Vagina (tissue), 2 donors: ENCODE measurements at places on chromosomes 1 and 21. TPM values are rescaled to one million over a fixed set of nuclear protein-coding genes. Genes with fewer than 3 reads are reported as not detected.
A peak's percentile ranks its signal among the peaks of the same experiment; 100 is the strongest.

DNA sequence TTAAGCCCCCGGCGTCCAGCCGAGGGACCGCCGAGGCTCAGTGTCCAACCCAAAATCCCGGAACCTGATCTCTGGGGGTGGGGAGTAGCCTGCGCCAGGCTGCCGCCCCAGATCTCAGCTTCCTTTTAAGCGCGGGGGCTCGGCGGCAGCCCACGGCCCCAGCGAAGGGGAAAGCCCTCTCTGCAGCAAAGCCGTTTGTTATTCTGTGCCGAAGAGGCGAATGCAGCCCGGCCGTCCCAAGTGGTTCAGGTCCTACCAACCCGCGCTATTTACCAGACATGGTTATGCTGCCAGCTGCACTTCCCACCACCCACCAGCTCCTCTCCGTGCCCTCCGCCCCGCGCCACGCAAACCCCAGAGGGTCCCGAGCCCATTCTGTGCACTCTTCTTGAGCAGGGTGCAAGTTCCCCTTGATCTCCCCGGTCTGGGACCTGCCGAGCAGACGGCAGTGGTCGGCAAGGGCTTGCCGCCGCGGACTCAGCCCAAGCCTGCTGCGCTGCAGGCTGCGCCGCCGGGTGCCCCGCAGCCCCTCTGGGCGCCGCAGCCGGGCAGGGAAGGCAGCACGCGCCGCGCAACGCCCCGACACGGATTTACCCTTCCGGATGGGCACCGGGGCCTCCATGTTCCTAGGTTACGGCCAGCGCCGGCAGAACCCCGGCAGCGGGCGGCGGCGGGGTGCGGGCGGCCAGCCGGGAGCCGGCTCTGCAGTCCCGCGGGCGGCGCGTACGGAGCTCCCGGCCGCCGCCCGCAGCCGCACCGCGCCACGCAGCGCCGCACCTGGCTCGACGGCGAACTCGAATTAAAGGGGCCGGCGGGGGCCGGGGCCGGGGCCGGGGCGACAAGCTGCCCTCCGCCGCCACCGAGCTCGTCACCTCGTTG, 738 bp upstream of the KCNA2 start:
- DNase-seq: no peak

GRCh38 chr1:168092566-168093355, 44.0 kb downstream of the GPR161 start:
- no peak for DNase-seq

DNA sequence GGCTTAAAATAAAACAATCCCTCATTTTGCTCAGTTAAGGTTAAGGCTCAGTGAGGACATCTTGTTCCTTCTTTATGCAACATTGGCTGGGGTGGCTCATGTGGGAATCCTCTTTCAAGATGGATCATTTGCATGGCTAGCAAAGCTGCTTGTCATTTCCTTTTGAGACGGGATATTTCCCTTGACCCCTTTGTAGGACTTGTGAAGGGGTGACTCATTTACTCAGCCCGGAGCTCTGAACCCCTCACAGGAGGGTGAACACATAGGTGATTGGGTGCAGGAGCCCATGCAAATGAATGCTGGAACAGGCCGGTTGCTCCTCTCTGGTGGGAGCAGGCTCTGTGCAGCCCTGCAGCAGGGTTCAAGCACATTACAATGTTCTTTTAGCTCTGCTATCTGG, 15.8 kb upstream of the C8A start:
- peak; percentile 22 for DNase-seq

GRCh38 chr1:181141431-181141910, 53.0 kb downstream of the IER5 start:
- no peak for DNase-seq

GRCh38 chr21:43648171-43648570, 11.1 kb downstream of the HSF2BP start:
- DNase-seq: no peak

DNA sequence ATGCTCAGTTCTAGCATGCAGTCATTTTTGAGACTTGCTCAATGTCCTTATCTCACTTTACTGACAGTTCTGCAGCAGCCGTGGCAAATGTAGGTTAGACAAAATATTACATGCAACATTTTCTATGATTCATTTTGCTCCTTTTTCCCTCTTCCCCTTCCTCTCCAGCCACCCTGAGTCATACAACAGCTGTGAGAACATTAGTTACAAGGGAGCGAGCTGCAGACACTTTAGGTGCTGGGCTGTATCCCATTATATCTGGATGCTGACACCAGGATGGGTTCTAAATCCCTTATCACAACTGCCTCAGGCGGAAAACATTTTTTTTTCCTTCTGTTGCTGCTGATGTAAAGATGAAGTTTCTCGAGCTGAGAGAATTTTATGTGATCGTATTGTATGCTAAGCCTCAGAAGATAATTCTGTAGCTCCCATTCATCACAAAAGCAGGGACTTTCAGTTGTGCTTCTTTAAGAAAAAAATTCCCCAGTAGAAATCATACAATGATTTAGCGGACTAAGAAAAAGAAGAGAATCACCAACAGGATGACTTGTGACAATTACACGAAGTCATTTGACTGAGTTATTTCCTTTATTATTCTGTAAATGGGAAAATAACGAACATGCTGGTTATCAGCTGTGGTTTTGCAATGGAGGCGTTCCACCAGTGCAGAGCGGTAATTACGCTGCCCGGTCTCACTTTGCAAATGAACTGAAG, 345.0 kb downstream of the DISC1 start:
- no peak for DNase-seq

GRCh38 chr21:45364468-45365185, 40.3 kb upstream of the COL18A1 start:
- no peak for DNase-seq

DNA sequence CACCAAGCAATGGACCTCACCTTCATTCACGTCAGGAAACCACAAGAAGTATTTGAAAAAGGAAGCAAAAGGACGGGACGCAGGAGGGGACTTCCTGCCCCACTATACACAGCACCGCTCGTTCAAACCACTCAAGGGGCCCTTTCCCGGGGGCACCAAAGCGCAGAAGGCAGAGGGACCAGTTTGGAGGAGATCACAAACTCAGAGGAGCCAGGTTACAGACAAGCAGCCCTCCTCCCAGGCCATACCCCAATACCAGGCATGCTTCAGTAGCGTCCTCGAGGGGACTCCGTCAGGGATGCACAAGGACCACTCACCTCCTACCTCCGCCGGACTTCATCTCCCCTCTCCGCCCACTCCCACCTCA, 685 bp downstream of the CRTC2 start:
- no peak for DNase-seq

DNA sequence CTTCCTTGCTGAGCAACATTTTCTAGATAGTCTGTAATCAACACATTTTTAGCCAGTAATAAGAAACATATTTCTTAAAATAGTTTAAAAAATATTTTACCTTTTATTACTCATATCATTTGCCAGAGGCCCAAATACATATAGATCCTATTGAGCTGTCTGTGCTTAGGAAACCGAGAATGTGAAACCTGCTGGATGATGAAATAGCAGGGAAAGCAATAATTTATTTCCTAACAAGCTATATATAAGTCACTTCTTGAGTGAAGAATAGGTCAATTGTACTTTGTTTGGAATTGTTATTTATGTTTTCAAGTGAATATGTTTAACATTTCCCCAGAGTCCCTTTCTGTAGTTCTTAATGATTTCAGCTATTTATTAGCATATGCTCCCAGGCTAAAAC, 339.9 kb upstream of the TMPRSS15 start:
- DNase-seq: no peak

GRCh38 chr1:172948457-172948856, 102.3 kb downstream of the TNFSF18 start:
- no peak for DNase-seq

- DNase-seq: no peak
Measured at GRCh38 chr1:154753426-154753825, 116.7 kb downstream of the KCNN3 start.

GRCh38 chr1:56406821-56407220, 172.5 kb downstream of the PLPP3 start:
- no peak for DNase-seq

DNA sequence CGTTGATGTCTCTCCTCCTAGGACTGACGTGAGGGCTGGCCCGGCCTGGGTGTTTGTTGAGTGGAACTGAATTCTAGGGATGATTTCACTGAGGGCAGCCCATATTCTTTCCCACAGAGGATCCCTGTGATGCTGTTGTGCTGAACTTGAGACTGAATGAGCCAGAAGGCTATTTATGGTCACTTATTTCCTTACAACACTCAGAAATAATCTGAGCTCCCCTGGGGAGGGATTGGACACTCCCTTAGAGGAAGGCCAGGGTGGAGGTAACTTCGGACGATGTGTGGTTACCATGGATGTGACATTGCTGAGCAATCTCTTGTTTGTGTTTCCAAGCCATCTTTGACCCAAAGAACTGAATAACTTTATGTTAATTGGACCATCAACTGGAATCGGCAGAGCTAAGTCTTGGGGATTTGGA, 5.1 kb upstream of the TMCO4 start:
- DNase-seq: no peak

DNA sequence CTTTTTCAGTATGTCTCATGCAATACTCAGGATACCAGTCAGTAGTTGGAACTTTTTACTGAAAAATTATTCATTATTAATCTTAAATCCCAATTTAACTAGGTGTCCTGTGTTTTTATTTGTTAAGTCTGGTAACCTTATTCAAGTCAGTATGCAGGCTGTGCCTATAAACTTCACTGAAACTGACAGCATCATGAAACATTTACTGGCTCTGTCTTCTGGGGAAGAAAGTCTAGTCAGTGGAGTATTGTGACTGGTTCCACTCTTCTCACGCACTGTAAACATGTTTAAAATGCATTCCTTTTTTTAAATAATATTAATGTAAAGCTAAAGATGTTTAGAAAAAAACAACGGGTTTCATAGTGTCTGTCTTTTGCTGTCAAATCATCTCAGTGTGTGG, 739.7 kb downstream of the LTN1 start:
- DNase-seq: no peak

DNA sequence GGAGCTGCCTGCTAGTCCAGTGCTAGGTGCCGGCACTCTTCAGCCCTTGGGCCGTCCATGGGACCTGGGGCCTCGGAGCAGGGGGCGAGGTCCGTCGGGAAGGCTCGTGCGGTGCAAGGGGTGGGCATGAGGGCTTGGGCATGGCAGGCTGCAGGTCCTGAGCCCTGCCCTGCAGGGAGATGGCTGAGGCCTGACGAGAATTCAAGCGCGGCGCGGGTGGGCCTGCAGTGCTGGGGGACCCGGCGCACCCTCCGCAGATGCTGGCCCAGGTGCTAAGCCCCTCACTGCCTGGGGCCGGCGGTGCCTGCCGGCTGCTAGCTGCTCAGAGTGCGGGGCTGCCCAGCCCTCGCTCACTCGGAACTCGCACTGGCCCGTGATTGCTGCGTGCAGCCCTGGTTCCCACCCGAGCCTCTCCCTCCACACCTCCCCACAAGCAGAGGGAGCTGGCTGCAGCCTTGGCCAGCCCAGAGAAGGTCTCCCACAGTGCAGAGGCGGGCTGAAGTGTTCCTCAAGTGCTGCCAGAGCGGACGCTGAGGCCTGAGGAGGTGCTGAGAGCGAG, 467.0 kb downstream of the AGBL4 start:
- no peak for DNase-seq

GRCh38 chr1:55893155-55893554, 678.0 kb upstream of the USP24 start:
- no peak for DNase-seq

DNA sequence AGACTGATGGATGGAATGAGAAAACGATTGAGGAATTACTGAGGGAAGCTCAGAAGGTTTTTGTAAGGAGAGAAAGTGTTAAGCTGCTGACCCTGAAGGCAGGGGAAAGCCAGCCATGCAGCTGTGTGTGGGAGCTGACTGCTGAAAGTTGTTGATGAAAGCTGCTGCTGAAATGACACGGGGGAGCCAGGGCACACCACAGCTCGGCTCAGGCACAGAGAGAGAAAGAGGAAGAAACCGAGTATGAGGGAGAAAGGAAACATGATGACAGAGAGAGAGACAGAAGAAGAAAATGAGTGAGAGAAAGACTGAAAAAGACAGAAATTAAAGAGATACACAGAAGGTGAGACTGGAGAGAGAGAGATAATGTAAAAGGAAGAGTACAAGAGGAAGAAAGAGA, 115.5 kb downstream of the LRRC53 start:
- DNase-seq: no peak

- DNase-seq: no peak
Measured at GRCh38 chr1:27561124-27561899, 42.6 kb downstream of the AHDC1 start.

GRCh38 chr1:90727917-90728501, 10.9 kb upstream of the BARHL2 start:
- DNase-seq: no peak

GRCh38 chr1:159835356-159835755, 8.7 kb downstream of the SLAMF8 start:
- no peak for DNase-seq

Gene CACHD1
- total RNA-seq: 27.7 TPM

Gene TMEM35B
- total RNA-seq: 44.0 TPM

Gene VAV3
- total RNA-seq: 67.5 TPM

Gene GADD45A
- 44.4 TPM for total RNA-seq

Gene KIF17
- total RNA-seq: 2.5 TPM

Gene DPT
- 154 TPM for total RNA-seq

Gene TMPRSS3
- 0.25 TPM for total RNA-seq

Gene ANXA9
- total RNA-seq: 0.49 TPM

Gene TAS1R3
- total RNA-seq: 0.74 TPM

Gene DYNLT4
- total RNA-seq: not detected

Gene FAM131C
- 0.98 TPM for total RNA-seq

Gene INAVA
- total RNA-seq: 42.2 TPM

Gene KPRP
- total RNA-seq: 1.2 TPM

Gene GPR25
- total RNA-seq: 5.9 TPM

Gene OR2T10
- not detected for total RNA-seq

Gene PGBD5
- 0.98 TPM for total RNA-seq
